ENCODE measurements at places on chromosomes 3 and 15.

DNA sequence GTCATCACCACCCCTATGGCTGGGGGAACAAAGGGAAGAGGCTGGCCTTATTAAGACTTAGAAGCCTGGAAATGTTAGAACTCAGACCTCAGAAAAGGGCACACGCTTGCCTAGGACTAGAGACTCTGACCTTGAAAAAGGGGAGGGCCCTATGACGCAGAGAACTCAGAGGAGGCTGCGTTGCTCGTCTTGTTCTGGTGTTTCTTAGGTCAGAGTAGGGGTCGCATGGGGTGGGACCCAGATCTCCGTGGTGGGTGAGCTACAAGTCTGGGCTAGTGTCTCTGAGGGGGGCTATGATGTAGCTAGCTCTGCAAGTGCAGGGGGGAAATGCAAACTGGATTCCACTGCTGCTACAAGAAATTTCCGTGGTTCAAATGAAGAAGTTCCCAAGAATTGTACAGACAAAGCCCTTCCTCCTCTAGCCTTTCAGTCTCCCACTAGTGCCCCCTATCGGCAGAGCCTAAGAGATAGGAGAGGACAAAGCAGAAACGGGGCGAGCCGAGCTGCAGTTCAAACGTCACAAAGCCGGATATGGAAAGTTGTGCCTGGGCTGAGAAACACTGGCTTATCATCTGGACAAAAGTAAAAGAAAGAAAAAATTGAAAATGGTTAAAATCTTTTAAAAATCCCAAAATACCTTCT lies 392.9 kb upstream of the ROBO2 start:
- DNase-seq = no peak

- no peak for DNase-seq
Observed at GRCh38 chr3:153348457-153349107, 186.6 kb downstream of the RAP2B start.

DNA sequence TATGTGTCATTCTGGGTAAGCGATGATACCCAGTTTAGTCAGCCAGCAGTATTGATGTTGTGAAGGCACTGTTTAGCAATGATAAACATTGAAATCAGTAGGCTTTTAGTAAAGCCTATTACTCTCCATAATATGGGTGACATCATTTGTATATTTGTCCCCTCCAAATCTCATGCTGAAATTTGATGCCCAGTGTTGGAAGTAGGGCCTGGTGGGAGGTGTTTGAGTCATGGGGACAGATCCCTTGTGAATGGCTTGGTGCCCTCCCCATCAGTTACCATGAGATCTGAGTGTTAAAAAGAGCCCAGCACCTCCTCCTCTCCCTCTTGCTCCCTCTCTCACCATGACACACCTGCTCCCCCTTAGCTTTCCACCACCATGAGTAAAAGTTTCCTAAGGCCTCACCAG lies 31.4 kb upstream of the FAN1 start:
- no peak for DNase-seq

GRCh38 chr3:159892801-159893200 lies 95.8 kb upstream of the IL12A start:
- no peak for DNase-seq
